A549 treated with ZK216348 at 1 μM for 4 hours (cell line): ENCODE measurements at places on chromosomes 4 and X. TPM values are rescaled to one million over a fixed set of nuclear protein-coding genes. Genes with fewer than 3 reads are reported as not detected.

The CXorf65 gene
- total RNA-seq: not detected in 5 replicates

The PDCL2 gene
- not detected in 5 replicates for total RNA-seq

The VGLL1 gene
- not detected in 5 replicates for total RNA-seq

The HSFX4 gene
- total RNA-seq: not detected in 5 replicates

The TEX13C gene
- not detected in 5 replicates for total RNA-seq

The TSPAN7 gene
- total RNA-seq: 2.3 to 3.6 TPM (median 2.7 TPM) in 5 replicates

The SRPX2 gene
- 2.4 to 5.3 TPM (median 3.3 TPM) in 5 replicates for total RNA-seq

The MANBA gene
- 12.3 to 15.7 TPM (median 13.2 TPM) in 5 replicates for total RNA-seq
